ENCODE measurements at places on chromosomes 1 and 21. TPM values are rescaled to one million over a fixed set of nuclear protein-coding genes. Genes with fewer than 3 reads are reported as not detected.
A peak's percentile ranks its signal among the peaks of the same experiment; 100 is the strongest.

DNA sequence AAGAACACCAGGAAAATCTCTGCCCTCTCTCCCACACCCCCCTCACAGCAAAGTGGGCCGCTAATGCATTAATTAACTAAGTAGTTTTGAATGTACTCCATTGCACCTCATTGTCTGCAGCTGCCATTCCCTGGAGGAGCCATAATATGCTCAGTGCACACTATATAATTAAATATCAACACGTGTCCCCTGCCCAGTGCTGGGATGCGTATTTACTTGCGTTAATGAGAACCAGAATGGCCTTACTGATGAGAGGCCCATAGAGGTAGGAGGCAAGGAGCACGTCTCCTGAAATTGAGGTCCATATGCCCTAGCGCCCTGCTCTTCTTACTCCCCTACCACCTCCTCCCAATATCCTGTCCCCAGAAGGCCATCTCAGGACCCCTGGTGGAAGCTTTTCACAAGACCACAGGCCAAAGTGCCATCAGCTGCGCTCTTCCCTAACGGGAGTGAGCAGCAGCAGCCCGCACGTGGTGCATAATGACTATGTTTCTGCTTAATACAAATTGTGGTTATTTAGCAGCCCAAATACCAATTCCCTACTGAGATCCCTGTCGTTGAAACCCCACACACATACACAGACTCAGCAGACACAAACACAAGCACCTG is 76.8 kb downstream of the PLXNA2 start:
- no peak for DNase-seq

DNA sequence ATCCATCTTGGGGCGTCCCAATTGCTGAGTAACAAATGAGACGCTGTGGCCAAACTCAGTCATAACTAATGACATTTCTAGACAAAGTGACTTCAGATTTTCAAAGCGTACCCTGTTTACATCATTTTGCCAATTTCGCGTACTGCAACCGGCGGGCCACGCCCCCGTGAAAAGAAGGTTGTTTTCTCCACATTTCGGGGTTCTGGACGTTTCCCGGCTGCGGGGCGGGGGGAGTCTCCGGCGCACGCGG is 282 bp upstream of the SOD1 start:
- no peak for DNase-seq

GRCh38 chr1:100265562-100265930 is 470 bp upstream of the RTCA start:
- DNase-seq, result no peak

GRCh38 chr1:39626646-39627045 is 12.8 kb downstream of the HEYL start:
- DNase-seq, result no peak

- DNase-seq, result no peak
These were observed 28.5 kb upstream of the H3-3A start for GRCh38 chr1:226033991-226034390.

GRCh38 chr1:223048026-223048425 is 95.0 kb downstream of the TLR5 start:
- DNase-seq, result no peak

DNA sequence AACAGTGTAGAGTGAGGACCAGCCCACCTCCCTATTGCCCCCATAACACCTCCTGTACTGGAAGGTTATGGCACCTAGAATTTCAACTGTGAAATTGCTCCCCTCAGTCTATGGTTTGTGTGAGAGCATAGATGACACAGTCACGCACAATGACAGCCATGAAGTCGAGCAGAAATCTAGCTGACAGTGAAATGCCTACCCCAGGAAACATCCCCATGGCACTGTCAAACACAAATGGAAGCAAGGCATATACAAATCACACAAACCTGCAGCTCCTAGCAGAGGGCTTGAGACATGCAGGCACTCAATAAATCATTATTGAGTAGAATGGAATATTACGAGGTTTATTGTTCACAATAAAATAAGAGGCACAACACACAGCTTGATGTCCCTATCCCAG is 142.5 kb upstream of the ST6GALNAC5 start:
- DNase-seq, result no peak

DNA sequence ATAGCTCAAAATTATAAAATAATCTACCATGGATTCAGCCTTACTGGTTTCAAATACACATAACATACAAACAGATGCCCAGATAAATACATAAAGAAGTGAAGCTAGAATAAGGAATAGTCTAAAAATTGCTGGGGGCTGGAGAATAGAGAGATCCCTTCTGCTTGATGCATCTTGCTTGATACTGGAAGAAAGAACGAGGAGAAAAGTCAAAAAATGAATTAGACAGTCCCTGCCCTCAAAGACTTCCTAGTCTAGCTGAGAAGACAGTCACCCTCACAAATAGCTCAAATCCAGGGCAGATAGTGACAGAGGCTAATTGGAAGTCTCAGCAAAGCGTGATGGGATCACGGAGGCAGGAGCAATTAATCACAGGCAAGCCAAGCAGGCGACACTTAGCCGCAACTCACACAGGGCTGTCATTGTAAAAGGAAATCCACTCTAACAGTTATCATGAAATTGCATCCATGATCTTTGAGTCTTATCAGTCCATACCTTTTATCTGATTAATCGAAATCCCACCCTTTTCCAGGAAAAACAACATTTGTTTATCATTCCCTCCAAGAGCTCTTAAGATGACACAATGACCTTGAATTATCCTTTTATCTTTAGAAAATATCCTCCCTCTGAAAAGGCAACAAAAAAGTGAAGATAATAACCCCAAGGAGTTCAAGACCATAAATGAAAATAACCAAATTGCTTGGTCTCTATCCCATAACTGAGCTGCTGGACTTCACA is 59.7 kb upstream of the TIAM1 start:
- no peak for DNase-seq

GRCh38 chr1:33364565-33364918 is 43.6 kb upstream of the A3GALT2 start:
- DNase-seq, result no peak

DNA sequence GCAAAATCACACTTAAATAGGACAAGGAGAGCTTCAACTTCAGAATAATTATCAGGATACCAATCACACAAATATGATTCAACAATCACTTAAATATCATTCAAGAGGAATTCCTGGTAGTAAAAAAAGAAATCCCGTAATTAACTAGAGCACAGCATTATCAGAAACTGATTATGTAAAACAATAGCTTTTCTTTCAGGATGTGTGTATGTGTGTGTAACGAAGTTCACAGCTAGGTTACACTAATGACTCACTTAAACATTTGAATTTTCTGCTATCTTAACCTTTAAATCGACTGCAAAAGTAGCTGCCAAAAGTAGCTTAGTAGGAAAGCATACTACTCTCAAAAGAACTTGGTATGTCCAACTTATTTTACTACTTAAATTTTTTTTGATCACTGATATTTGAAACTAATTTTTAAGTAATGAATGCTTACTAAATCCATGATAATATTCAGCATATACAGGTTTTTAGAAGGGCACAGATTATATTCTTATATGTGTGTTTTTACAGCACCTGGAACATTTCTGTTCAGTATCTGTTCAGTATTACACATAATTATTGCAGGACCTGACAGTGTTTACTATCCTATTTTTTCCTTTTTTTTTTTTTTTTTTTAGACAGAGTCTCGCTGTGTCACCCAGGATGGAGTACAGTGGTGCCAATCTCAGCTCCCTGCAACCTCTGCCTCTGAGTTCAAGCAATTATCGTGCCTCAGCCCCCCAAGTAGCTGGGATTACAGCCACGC is 4.2 kb downstream of the RERE start:
- no peak for DNase-seq

GRCh38 chr1:248686815-248687214 is 15.8 kb downstream of the OR14I1 start:
- DNase-seq, result no peak

- no peak for DNase-seq
These were observed 50.2 kb downstream of the ALG14 start for GRCh38 chr1:95022644-95022926.

GRCh38 chr1:3735027-3735681 is 17.1 kb upstream of the CCDC27 start:
- DNase-seq, result no peak

GRCh38 chr1:8701794-8702471 is 115.5 kb downstream of the RERE start:
- DNase-seq, result peak; percentile 64

GRCh38 chr1:12142891-12143630 is 23.7 kb upstream of the TNFRSF1B start:
- DNase-seq, result no peak

DNA sequence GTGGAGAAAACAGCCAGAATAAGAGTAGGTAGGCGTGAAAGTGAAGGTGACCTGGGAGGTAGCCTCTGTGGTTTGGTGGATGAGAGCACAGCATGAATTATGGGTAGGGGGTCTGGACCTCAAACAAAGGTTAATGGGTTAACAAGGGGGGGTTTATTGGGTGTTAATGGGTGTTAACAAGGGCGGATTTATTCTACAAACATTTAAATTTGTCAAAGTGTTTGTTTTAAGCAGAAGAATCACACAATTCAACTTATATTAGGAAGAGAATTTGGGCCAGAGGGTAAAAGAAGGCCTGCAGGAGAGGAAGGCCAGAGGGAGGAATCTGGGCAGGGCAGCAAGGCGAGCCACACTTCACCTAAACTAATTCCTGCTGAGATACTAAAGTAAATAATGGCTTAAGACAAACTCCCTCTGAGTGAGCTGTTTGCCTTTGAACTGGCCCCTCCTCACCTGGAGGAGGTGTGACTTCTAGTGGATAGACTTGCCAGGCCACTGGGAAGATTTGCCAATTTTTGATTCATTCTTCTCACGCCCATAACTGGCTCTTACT is 191.7 kb downstream of the GIPC2 start:
- peak; percentile 63 for DNase-seq

GRCh38 chr1:102431253-102431652 is 434.5 kb upstream of the OLFM3 start:
- no peak for DNase-seq

GRCh38 chr1:201559679-201560162 is 20.8 kb downstream of the NAV1 start:
- DNase-seq, result peak; percentile 73

GRCh38 chr1:96820671-96821070 is 99.1 kb downstream of the PTBP2 start:
- DNase-seq, result no peak

DNA sequence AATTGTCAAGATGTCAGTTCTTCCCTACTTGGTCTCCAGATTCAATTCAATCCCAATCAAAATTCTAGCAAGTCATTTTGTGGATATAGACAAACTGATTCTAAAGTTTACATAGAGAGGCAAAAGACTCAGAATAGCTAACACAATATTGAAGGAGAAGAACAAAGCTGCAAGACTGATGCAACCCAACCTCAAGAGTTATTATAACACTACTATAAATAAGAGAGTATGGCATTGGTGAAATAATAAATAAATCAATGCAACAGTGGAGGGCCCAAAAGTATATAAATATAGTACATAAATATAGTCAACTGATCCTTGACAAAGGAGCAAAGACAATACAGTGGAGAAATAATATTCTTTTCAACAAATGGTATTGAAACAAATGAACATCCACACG is 49.7 kb downstream of the PRPF38A start:
- DNase-seq, result no peak

GRCh38 chr1:101136739-101137138 is 100.1 kb upstream of the S1PR1 start:
- no peak for DNase-seq

DNA sequence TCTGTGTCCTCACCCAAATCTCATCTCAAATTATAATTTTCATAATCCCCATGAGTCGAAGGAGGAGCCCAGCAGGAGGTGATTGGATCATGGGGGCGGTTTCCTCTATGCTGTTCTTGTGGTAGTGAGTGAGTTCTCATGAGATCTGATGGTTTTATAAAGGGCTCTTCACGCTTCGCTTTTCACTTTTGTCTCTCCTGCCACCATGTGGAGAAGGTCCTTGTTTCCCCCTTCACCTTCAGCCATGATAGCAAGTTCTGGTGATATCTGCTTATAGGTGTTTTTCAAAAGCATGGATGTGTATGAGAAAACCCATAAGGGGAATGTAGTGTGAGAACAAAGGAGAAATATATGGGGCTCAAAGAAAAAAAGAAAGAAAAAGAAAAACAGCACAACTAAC is 405.9 kb upstream of the RGS18 start:
- peak; percentile 4 for DNase-seq

GRCh38 chr1:212311836-212312497 is 26.8 kb downstream of the PPP2R5A start:
- DNase-seq, result no peak

- no peak for DNase-seq
These were observed 18.2 kb downstream of the LDLRAP1 start for GRCh38 chr1:25561421-25562100.

DNA sequence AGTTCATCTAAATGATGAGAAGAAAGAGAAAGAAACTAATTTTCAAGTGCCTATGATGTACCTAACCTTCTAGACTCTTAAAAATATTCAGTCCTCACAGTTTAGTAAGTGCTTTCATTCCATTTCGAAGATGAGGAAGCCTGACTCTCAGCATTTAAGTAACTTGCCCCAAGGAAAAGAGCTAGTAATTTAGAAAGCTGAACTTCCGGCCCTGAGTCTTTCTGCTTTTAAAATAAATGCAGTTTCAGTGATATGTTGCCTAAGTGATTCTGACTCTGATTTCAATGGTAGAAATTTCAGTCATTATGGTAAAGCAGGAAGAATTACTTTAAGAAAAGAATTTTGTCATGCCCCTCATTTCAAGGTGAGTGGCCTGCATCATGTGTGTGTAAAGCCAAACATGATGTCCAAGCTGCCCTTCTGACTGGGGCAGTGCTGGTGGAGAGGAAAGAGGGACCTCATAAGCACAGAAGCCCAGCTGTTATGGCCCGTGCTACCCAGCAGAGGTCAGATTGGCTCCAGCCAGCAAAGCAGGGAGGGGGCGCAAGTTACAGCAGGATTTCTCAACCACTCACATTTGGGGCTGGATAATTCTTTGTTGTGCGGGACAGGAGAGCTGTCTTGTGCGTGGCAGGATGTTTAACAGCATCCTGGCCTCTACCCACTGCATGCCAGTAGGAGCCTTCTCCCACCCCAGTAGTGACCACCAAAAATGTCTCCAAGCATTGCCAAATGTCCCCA is 10.7 kb downstream of the ATP1A4 start:
- DNase-seq, result no peak

DNA sequence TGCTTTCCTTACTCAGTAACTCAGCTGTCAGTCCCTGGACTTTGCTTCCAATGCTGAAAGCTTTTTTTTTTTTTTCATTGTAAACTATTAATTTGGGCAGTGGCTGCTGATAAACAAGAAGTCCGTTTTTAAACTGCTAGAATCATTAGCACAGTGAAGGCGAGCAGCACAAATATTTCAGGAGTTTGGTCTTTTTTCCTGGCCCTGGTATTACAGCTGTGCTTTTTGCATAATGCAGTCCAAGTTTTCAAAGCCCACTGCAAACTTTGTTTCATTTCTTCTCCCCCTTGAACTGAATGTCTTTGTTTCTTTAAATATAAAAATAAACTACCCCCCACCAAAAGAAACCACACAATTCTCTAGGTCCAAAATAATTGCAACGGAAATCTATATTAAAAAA is 6.6 kb downstream of the GLIS1 start:
- DNase-seq, result no peak

GRCh38 chr1:8406960-8407359 is 89.0 kb downstream of the SLC45A1 start:
- DNase-seq, result no peak

MCL1 gene
- 134 TPM for total RNA-seq

PGLYRP3 gene
- total RNA-seq, result not detected

PDC gene
- not detected for total RNA-seq

EPB41 gene
- total RNA-seq, result 29.8 TPM

SPRR2G gene
- not detected for total RNA-seq

ADGRL4 gene
- total RNA-seq, result not detected

SLC9C2 gene
- total RNA-seq, result not detected

KANK4 gene
- total RNA-seq, result 21.5 TPM
